Stimulated activated CD4-positive, alpha-beta T cell treated with anti-CD3 and anti-CD28 coated beads, Interleukin-4, amount 100 ng/mL, for 1 hour (primary cell): ENCODE measurements at places on chromosomes 3 and 15.

GRCh38 chr15:64247535-64247905 lies 84.7 kb upstream of the PPIB start:
- DNase-seq = no peak

- no peak for DNase-seq
Observed at GRCh38 chr15:51121118-51121517, 26.4 kb upstream of the TNFAIP8L3 start.

DNA sequence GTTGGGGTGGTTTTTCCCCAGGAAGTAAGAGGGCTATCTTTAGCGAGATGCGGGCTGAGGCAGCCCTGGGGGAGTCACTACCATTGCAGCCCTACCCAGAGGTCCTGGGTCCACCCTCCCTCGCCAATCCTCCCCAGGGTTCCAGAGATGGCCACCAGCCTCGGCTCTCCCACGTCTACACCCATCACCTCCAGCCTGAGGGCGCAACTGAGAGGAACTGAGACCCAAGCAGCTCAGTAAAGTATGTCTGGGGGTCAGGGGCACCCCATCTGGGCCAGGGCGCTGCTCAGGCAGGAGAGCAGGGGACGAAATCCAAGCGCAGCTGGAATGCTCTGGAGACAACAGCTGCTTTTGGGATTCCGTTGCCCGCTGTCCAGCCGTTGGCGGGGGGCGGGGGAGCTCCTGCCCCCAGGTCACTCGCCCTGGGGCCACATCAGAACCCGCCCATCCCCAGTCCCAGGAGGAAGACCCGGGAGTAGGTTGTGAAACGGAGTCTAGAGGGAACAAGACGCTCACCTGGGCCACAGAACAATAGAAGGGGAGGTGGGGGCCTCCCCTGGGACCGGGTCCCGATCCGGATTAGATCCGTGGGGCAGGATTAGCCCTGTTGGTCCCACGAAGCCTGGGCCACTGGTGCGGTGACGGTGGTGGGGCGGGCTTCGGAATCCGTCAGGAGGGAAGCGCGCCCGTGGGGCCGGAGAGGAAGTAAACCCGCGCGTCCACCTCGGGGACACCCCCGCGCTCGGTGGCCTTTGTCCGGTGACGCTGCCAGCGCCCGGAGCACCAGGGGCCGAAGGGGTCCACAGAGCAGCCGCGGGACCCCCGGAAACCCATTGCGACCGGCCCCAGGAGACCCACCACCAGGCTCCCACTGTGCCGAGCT lies 1.4 kb upstream of the NDUFAF3 start:
- no peak for DNase-seq

- DNase-seq = no peak
Observed at GRCh38 chr15:57003418-57003817, 85.0 kb downstream of the TCF12 start.

- DNase-seq = no peak
Observed at GRCh38 chr3:54756330-54756731, 171.5 kb downstream of the LRTM1 start.
